Astrocyte (in vitro differentiated cells and primary cell): ENCODE measurements at places on chromosomes 6 and 20.

GRCh38 chr6:160207618-160208017, 51.0 kb downstream of the SLC22A2 start:
- no peak overlapping the region for H3K4me3 ChIP-seq
- DNase-seq: no peak
- no peaks in the 10 kb centered on the region for H3K27me3 ChIP-seq
- no peaks in the 10 kb centered on the region for H3K4me1 ChIP-seq
- no peaks in the 10 kb centered on the region for H3K36me3 ChIP-seq

DNA sequence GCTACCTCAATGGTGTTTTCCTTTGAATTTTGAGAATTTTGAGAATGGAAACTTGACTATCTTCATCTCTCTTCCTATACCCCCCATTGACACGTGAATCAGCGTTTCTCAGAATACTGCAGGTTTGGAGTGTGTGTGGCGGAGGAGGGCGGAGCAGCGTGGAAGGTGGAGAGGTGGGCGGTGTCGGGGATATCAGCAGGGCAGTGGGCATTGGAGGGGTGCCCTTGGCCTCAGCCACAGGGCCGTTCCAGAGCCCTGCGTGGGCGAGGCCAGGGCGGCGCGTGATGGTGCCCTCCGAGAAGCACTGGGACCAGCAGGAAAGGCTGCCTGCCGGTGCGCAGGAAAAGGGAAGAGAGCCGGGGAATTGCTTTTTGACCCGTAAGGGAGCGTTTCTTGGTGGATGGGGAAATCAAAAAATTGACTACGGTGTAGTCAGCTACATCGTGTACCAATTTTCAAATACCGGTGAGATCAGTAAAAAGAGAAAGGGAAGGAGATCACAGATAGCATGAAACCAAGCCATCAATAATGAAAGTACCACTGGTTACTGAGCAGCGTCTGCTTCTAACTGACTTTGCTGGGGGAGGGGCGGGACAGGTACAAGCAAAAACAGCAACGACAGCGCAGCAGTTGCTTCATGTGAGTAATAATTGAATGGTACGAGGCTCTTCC, 82.7 kb upstream of the DUSP22 start:
- DNase-seq: no peak
- no peaks in the 10 kb centered on the region for H3K36me3 ChIP-seq
- no peaks in the 10 kb centered on the region for H3K27me3 ChIP-seq
- no peaks in the 10 kb centered on the region for H3K4me1 ChIP-seq
- H3K27ac ChIP-seq: no peak overlapping the region
- no peak overlapping the region for H3K4me3 ChIP-seq

GRCh38 chr20:62239278-62239879, 1.1 kb downstream of the OSBPL2 start:
- H3K27me3 ChIP-seq: no peaks in the 10 kb centered on the region
- peaks cover 9% of the 10 kb centered on the region for H3K4me1 ChIP-seq
- no peak overlapping the region for H3K27ac ChIP-seq
- peak overlapping the region; percentile 67 for H3K4me3 ChIP-seq
- H3K36me3 ChIP-seq: no peaks in the 10 kb centered on the region

DNA sequence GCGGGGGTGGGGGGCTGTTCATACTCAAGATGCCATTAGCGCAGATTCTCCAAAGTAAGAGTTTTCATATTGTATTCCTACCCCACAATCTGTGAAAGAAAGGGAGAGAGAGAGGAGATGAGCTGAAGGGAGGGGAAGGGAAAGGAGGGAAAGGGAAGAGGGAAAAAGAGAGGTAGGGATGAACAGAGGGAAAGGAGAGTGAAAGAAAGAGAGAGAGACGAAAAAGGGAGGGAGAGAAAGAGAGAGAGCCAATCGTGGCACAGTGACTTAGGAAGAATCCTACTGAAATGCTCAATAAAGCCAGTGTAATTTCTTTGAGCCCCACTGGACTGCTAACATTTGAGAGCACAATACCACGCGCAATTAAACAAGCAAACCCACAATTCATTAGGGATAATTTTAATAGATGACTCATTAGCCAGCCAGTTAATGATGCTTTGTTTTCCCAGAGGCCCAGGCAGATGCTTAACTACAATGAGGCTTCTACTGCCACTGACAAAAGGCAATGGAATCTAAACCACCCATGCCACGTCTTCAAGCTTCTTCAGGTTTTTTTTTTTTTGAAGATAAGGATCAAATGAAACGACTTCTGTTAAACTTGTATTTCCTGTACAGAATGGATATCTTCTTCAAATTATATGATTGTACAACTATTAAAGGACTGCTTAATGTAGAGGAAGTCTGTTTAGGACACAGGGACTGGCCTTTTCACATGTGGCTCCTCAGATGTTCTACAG, 306.8 kb downstream of the FOXC1 start:
- H3K4me3 ChIP-seq: no peak overlapping the region
- peaks cover 22% of the 10 kb centered on the region for H3K4me1 ChIP-seq
- H3K36me3 ChIP-seq: no peaks in the 10 kb centered on the region

DNA sequence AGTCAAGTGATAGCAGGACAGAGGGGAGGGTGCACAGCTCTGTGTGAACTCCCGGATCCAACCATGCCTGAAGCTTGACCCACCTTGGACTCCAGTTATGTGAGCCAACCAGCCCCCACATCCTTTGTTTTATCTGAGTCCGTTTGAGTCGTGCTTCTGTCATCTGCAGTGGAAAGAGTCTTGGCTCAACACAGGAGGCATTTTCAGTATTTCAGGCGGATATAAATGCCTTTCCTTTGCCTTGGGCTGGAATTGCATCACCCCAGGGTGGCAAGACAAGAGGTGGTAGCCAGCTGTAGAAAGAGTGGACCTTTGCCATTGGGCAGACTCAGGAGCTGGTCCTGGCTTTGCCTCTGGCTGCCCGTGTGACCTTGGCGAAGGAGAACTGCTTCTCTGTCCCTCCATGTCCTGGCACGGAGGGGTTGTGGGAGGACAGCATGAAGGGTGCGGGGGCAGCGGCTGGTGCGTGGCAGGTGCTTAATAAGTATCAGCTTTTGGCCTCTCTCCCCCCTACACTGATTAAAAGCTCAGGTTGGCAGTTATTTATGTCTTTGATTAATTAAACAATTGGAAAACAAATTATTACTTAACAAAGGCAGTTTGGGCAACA, 42.6 kb upstream of the APCDD1L start:
- no peak overlapping the region for H3K4me3 ChIP-seq
- H3K4me1 ChIP-seq: peaks cover 21% of the 10 kb centered on the region
- no peak overlapping the region for H3K27ac ChIP-seq

DNA sequence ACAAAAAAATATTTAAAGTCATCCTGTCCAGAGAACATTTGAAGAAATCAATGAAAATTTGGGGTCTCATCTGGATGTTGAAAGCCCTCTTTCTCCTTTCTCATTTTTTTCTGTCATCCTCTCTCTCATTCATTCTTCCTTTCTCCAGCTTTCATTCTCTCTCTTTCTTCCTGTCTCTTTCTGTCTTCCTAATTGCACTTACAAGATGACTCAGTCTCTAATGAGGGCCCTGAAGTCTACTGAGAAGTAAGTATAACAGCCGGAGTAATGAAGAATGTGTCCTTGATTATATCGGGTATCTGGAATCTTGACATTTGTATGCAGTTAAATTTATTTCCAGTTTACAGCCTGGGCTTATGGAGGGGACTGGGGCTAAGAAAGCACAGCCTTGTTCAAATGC, 232.2 kb upstream of the SULF2 start:
- no peak overlapping the region for H3K27ac ChIP-seq
- no peak overlapping the region for H3K4me3 ChIP-seq
- H3K27me3 ChIP-seq: no peaks in the 10 kb centered on the region
- peak; percentile 60 for DNase-seq
- H3K4me1 ChIP-seq: peaks cover 34% of the 10 kb centered on the region

DNA sequence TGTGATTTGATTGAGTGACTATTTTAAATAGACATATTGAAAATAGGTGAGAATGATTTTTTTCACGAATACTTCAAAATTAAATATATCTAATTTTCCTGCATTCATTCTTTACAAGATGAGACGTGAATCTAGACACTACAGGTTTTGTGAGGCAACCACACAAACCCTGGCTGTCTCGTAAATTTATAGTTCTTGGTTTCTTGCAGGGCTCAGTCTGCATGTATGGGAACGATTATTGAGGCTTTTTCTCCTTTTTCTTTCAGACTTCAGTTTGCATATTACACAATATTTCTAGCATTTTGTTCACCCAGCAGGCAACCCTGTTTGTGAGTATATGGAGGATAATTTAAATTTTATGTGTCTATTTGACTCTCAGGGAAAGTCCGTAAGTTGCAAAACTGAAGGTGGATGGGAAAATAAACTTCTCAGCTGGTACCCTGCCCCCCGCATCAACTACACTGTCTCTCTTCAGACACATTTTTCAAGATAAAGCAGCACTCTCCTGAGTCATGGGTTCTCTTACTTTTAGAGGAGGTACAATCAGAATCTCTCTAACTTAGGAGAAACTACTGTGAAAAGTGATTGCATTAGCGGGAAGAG, 1349.3 kb downstream of the GRIK2 start:
- H3K27ac ChIP-seq: no peak overlapping the region
- no peaks in the 10 kb centered on the region for H3K36me3 ChIP-seq
- H3K4me1 ChIP-seq: peaks cover under 1% of the 10 kb centered on the region
- no peak overlapping the region for H3K4me3 ChIP-seq

DNA sequence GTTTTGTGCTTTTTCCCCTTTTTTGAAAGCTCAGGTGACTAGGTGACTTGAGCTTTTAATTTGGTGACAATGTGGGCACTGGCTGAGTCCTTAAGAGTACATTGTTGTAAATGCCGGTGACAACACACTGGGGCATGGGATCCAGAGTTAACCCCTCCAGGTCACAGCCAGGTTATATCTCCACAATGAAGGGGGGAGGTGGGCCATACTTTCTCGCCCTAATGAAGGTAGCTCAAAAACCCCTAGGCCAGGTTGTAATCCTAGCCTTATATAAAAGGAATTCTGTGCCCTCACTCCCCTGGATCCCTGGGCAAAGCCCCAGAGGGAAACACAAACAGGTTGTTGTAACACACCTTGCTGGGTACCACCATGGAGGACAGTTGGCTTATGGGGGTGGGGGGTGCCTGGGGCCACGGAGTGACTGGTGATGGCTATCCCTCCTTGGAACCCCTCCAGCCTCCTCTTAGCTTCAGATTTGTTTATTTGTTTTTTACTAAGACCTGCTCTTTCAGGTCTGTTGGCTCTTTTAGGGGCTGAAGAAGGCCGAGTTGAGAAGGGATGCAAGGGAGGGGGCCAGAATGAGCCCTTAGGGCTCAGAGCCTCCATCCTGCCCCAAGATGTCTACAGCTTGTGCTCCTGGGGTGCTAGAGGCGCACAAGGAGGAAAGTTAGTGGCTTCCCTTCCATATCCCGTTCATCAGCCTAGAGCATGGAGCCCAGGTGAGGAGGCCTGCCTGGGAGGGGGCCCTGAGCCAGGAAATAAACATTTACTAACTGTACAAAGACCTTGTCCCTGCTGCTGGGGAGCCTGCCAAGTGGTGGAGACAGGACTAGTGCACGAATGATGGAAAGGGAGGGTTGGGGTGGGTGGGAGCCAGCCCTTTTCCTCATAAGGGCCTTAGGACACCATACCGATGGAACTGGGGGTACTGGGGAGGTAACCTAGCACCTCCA, 2.2 kb upstream of the VEGFA start:
- no peak overlapping the region for H3K27ac ChIP-seq
- no peak overlapping the region for H3K4me3 ChIP-seq
- peaks cover 5% of the 10 kb centered on the region for H3K27me3 ChIP-seq
- no peak for DNase-seq
- H3K4me1 ChIP-seq: peaks cover 21% of the 10 kb centered on the region

- DNase-seq: peak; percentile 73
- peaks cover 20% of the 10 kb centered on the region for H3K4me1 ChIP-seq
- no peaks in the 10 kb centered on the region for H3K27me3 ChIP-seq
- H3K4me3 ChIP-seq: no peak overlapping the region
- H3K27ac ChIP-seq: peak overlapping the region; percentile 98
- no peaks in the 10 kb centered on the region for H3K36me3 ChIP-seq
Observed at GRCh38 chr6:135935941-135936601, 84.6 kb downstream of the PDE7B start.

GRCh38 chr6:142786476-142786875, 158.5 kb downstream of the HIVEP2 start:
- no peaks in the 10 kb centered on the region for H3K27me3 ChIP-seq
- H3K4me1 ChIP-seq: peaks cover under 1% of the 10 kb centered on the region
- H3K27ac ChIP-seq: no peak overlapping the region
- H3K36me3 ChIP-seq: peaks cover 3% of the 10 kb centered on the region
- no peak overlapping the region for H3K4me3 ChIP-seq
- peak; percentile 40 for DNase-seq

DNA sequence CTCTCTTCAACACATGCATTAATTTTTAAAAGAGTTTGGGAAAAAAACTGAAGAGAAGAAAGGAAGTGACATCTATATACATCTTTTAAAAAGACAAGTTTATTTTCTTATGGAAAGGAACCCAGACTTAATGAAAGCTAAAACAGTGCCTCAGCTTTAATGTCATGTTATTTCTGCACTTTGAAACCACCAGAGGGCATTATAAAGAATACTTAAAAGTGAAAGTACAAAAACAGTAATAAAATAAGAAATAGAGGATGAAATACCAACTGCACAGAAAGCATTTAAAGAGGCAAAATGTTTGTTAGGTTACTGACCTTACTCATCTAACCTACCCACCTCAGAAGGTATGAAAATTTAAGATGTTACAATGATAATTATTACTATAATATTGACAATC, 98.8 kb downstream of the HUS1B start:
- H3K27ac ChIP-seq: no peak overlapping the region
- H3K4me3 ChIP-seq: no peak overlapping the region
- no peaks in the 10 kb centered on the region for H3K27me3 ChIP-seq
- H3K36me3 ChIP-seq: peaks cover 26% of the 10 kb centered on the region
- no peaks in the 10 kb centered on the region for H3K4me1 ChIP-seq

DNA sequence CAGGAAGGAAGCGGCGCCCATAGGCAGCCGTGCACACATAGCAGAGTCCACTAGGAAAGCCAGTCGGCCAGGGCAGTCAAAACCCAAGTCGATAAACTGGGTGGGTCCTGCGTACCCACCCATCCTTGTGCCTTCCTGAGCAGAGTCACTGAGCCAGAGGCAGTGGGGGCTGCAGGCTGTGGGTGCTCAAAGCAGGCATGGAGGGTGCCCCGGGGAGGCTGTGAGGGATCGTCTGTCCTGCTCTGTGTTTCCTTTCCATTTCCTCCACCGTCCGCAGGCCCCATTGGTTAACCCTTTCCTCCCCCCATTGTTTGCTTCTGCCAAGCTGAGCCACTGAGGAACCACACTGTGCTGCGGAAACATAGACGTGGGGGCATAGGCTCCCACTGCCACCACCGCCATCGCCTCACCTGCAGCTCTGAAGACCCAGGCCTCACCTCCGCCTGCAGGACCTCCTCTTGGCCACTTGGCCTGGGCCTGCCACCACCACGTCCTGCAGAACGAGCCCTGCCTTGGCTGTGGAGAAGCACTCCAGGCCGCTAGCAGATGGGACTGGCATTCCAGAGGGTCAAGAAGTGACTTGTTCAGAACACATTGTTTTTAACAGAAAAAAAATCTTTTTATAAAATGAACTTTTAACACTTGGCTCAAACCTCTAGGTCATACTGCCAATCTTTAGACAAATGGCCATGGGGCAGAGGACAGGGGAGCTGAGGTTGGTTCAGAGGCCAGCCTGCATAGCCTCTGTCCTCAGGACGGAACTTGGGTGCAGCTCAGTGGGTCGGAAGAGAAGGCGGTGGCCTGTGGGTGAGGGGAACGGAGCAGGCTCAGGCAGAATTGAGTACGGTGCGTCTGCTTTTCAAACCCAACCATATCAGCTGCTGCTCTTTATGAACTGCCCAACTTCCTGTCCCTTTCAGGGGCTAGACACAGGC, 52.6 kb downstream of the TCP11 start:
- no peak overlapping the region for H3K27ac ChIP-seq
- H3K4me3 ChIP-seq: no peak overlapping the region
- no peaks in the 10 kb centered on the region for H3K27me3 ChIP-seq
- H3K4me1 ChIP-seq: peaks cover 31% of the 10 kb centered on the region
- no peak for DNase-seq

- peak; percentile 99 for DNase-seq
- peaks cover 4% of the 10 kb centered on the region for H3K4me1 ChIP-seq
- H3K4me3 ChIP-seq: no peak overlapping the region
- H3K27ac ChIP-seq: peak overlapping the region; percentile 79
Observed at GRCh38 chr6:136077834-136078576, 172.1 kb downstream of the MTFR2 start.
